ENCODE measurements at places on chromosomes 7 and 10.

GRCh38 chr7:13911909-13912308, 77.6 kb downstream of the ETV1 start:
- DNase-seq: no peak

DNA sequence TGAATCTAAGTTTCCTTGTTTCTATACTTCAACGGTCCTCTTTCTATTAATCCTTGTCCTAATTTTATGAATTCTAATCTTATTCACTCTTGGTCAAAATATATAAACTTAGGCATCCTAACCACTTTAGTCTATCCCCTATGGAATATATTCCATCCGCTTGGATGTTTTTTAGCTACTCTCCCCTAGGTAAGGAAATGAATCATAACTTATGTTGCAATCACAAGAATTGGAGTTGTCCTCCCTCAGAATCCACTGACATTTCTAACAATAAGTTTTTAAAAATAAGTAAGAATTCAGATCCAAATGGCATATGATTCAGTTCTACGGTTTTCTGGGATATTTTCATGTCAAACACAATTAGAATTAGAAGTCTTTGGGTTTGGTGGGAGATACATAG, 1081.6 kb downstream of the SORCS1 start:
- no peak for DNase-seq

- DNase-seq: no peak
These were observed 12.6 kb upstream of the C10orf95 start for GRCh38 chr10:102463983-102464382.

GRCh38 chr10:77386838-77387237, 250.8 kb downstream of the KCNMA1 start:
- no peak for DNase-seq
